A549 treated with dexamethasone at 1 μM for 4 hours (cell line): ENCODE measurements at places on chromosomes 3 and 15. TPM values are rescaled to one million over a fixed set of nuclear protein-coding genes. Genes with fewer than 3 reads are reported as not detected.

The ANKRD63 gene
- 0.20 to 0.49 TPM (median 0.26 TPM) in 5 replicates for total RNA-seq

The ITIH1 gene
- total RNA-seq = 0.06 TPM in 1 of 5 replicates, not detected in the others

The CAPN3 gene
- 0.22 to 0.59 TPM (median 0.32 TPM) in 4 of 5 replicates, not detected in the other for total RNA-seq

The SUSD5 gene
- 2.9 to 4.3 TPM (median 3.7 TPM) in 5 replicates for total RNA-seq

The CD200R1 gene
- 0.07 to 0.14 TPM (median 0.09 TPM) in 5 replicates for total RNA-seq
